ENCODE measurements at places on chromosomes 5 and 9. TPM values are rescaled to one million over a fixed set of nuclear protein-coding genes. Genes with fewer than 3 reads are reported as not detected.

DNA sequence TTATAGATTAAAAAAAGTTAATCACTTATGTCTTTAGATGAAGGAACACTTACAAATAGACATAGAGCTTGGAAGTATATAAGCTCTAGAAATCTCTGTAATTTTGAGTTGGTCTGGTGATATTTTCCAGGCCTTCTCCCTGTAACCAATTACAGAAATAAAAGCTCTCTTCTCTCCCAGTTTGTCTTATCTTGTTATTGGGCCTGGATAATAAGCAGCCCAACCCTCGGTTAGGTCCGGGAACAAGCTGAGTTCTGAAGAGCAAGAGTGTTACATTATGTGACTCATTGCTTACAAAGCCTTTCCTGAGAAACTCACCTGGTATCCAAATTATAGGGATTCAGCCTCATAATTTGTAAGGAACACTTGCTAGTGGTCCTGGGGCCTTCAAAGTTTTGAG lies 1146.2 kb downstream of the CDH9 start:
- no peak for DNase-seq

GRCh38 chr5:181198905-181199519 lies 6.0 kb downstream of the TRIM7 start:
- DNase-seq: no peak

DNA sequence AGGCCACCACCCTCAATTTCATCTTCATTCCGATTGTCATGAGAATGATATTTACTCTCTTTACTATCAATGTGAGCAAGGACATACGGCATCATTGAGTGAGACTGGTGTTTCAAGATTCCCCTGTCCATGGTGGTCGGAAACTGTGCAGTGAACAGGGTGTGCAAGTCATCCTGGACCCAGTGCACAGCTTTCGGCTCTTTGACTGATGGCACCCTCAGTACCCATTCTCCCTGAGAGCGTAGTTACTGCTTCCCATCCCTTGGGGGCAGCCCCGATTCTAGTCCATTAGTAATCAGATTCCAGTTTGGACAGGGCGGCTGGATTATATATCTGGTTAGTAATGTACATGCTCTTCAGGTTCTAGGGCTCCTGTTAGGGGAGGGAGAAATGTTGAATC lies 61.7 kb upstream of the SUB1 start:
- DNase-seq: no peak

DNA sequence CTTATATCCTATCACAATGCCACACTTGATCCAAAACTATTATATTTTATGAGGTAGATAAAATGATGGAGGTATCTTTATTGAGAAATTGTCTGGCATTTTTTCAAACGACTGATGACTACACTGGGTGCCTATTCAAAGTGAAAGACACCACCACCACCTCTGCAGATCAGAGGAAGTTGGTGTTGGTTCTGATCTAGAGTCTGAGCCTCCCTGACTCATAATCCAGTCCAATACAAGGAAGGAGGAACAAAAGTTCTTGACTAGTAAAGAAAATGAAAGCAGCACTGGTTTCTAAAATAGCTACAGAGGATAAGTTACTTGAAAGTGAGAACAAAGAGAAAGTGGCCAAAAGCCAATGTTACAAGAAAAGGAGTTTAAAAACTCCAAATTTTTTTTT lies 139.9 kb downstream of the RFX3 start:
- DNase-seq: no peak

DNA sequence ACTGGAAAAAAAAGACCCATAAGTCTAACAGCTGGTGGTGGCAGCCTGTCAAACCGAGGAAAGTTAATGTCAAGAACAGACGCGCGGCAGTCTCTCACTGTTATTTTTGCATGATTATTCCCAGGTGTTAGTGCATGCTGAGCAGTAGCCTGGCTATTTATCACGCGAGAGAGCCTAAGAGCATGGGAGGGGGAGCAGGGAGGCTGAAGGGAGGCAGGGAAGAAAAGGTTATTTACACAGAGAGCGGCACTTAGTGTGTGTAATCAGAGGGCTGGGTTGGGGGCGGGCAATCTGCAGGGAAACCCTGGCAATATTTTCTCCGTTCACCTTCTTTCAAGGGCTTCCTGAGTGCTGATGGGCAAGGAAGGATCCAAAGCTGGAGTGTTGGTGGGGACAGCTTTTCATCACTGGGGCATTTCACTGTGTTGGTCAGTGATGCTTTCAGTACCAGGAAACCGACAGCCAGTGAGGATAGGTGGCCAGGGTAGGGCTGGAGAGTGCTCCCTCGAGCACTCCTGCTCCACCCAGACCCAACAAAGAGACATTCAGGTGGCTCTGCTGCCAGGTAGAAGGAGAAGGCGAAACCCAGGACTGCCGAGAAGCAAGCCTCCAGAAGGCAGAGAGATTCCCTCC lies 39.6 kb downstream of the ZNF608 start:
- no peak for DNase-seq

- DNase-seq: no peak
Measured at GRCh38 chr5:1661311-1661710, 137.6 kb upstream of the LPCAT1 start.

DNA sequence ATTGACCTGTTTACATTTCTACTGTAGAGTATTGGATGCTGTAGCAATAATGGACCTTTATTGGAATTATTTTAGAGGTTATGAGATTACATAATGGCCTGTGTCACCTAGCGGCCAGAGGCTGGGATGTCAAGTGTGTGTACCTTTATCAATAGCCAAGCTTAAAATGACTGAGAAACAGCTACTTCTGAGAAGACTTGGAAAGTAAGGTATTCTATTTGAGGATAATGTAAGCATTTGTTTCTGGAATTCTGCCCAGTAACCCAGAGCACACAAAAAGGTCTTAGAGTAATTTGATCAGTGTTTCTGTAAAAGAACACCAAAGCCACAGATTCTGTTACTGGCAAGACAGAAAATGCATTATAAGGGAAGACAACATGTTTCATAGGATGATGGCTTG lies 116.8 kb downstream of the MACIR start:
- DNase-seq: no peak

- DNase-seq: no peak
Measured at GRCh38 chr5:138574744-138575193, 432 bp downstream of the HSPA9 start.

- DNase-seq: no peak
Measured at GRCh38 chr5:80757290-80757689, 102.5 kb upstream of the DHFR start.

DNA sequence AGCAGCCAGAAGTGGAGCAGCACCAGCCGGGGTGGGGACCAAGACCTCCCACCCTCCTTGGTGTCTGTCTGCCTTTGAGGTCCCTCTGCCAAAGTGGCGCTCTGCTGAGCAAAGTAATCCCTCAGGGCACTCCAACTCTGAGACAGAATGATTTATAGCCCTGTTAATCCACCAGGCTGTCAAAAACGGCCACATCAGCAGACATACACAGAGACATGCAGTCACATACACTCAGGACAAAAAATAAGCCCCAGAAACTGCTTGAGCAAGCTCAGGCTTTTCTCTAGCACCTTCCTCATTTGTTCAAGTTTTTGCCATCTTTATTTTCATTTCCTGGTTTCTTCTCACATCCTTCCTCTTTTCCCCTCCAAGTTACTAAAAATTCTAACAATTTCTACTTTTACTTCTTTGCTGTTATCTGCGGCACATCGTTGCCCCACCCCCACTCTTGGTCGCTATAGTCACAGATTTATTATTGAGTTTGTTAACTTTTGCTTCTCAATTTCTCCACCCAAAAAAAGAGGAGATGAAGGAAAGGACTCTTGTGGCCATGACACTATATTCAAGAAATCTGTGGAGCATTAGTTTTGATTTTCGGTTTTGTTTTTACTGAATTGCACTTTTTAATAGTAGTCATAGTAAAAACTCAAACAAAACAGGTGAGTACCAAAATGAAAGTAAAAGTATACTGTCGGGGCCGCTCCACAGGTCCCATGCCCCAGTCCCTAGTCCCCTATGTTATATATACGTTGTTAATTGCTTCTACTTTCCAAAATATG lies 17.4 kb upstream of the ADRB2 start:
- peak; percentile 50 for DNase-seq

- DNase-seq: no peak
Measured at GRCh38 chr5:59321642-59322041, 571.9 kb downstream of the PDE4D start.

GRCh38 chr9:2019723-2020122 lies 4.6 kb downstream of the SMARCA2 start:
- no peak for DNase-seq

Gene SLC45A2
- polyA plus RNA-seq: not detected

Gene RECK
- 26.9 TPM for polyA plus RNA-seq

Gene RNF183
- not detected for polyA plus RNA-seq

Gene KCNV2
- not detected for polyA plus RNA-seq

Measured in CD4-positive, alpha-beta memory T cell (primary cell).